Suprapubic skin (tissue), 4 donors: ENCODE measurements at places on chromosomes 3 and 15.

GRCh38 chr3:16904423-16905417, 20.0 kb downstream of the PLCL2 start:
- no peak for DNase-seq

DNA sequence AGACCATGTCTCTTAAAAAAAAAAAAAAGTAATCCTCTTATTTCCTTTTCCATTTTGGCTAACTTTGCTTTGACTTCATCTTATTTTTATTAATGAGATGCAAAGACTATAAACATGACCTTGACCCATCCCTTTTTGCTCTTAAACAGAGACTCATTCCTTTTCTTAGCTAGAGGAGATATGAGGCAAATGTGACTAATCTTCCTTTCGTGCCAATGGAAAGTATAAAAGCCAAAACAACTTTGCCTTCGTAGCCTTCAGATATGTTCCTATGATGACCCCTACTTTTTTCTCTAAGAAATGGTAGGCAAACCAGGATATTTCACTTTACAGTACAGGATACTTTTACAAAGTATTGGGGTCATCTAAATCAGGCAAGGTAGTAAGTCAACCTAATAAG, 36.9 kb upstream of the GOLGB1 start:
- no peak for DNase-seq

DNA sequence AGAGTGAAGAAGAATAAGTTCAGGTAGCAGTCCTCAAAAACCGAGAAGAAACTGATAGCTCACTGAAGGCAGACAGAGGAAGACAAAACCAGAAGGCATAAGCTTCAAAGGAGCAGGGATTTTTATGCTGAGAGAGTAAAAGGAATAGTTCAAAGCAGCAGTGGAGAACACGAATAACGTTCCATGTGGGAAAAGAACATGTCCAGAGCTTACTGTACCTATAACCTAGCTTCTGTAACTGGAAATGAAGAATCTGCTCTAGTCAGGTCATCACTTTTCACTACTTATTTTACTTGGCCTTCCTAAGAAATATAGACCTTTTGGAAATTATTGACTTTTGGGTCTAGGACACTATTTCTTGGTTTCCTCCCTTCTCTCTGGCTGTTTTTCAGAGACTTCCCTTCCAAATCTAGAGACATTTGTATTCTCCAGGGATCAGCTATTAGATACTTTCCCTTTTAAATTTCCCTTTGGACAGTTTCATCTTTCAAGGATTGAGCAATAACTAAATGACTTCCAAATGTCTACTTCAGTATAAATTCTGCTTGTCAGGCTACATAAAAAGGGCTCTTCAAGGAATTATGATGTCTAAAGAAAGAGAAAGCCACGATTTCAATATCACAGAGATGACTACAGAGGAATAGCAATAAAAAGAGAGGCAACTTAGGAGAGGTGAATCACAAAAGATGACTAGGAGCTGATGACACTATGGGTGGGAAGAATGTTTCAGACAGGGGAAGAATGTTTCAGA, 46.7 kb downstream of the UBE3A start:
- no peak for DNase-seq

DNA sequence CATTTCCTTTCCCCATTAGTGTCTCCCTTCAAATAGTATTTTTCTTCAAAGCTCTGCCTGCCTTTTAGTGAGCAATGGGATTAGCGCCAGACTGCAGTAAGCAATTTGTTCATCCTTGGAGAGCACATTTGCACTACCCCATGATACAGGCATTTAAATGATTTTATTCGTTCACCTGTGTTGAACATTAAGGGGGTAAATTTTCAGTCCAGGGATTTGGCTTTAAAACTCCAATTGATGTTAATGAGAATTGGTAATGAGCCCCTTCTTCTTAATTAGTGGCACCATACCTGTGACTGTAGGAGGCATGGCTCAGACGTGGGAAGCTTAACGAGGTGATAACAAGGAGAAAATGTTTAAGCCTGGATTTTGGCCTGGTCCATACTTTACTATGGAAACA, 161.4 kb upstream of the NANOGP8 start:
- DNase-seq: no peak

DNA sequence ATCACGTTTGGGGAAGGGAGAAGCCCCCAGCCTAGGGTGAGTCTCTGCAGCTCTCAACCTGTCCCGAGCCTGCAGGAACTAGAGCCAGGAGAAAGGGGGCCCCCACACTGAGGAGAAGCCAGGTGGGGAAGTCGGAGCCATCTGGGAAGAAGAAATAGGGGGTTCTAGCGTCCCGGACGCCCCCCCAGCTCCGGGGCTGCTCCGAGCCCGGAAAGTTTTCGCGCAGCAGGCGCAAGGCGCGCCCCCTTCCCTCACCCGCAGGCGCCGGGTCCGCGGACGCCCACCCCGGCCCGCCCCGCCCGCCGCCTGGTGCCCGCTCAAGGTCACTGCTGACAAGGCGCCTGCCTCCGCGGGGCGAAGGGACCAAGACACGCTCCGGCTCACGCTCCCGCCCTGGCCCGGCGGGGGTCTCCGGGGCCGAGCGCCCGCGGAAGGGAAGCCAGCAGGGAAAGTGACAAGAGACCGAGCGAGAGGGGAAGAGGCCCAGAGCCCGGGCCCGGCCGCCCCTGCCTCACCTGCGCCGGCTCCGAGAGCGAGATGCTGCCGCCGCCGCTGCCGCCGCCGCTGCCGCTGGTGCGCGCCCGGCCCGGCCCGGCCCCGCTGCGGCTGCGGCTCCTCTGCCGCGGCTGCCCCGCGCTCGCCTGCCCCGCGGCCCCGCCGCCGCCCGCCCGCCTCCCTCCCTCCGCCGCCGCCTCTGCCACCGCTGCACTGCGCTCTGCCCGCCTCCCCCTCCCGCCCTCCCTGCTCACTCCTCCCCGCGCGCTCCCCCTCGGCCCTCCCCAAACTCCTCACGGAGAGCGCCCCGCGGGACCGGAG, 108.4 kb upstream of the SLC6A11 start:
- no peak for DNase-seq

- DNase-seq: no peak
These were observed 4.3 kb upstream of the CCR4 start for GRCh38 chr3:32946973-32947788.

DNA sequence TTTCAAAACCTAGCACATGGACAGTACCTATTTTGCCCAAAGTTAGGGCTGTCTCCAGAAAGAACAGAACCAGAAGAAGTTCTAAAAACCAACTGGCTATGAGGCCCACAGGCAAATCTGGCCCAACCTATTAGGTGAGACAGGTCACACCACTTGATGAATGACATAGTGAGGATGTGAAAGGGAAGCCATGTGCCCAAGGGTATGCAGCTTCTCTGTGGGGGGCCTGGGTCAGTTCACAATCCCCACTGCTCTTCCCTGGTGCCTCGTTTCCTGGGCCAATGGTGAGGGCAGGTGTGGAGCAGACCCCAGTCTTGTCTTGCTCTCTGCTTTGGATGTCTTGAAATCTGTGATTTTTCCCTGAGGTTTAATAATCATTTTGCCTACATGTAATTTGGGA, 8.9 kb downstream of the INSYN1 start:
- no peak for DNase-seq

DNA sequence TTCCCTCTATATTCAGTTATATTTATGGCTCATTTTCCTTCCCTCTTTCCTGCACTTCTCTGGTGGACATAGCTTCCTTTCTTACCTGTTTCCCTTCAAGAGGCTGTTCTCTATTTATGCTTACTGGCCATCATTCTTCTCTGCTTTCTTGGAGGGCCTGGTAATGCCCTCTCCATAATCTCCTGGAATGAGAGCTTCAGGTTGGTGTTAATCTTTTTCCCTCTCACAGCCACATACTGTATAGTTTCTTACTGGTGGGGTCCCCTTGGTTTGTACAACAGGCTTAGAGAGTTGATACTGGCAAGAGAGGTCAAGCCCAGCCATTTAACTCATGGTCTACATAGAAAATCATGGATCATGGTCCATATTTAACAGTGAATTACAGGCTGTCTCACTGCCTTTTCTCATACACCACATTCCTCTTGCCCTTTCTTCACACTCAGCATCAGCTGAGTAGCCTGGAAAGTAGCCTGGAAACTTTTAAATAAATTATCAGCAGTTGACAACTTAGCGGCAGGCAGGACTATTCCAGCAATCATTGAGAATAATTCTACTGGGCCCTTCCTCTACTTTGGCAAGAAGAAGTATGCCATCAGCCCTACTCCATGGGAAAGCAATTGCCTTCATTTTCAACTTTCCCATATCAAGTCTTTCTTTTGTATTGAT, 38.0 kb upstream of the DPH6 start:
- no peak for DNase-seq

DNA sequence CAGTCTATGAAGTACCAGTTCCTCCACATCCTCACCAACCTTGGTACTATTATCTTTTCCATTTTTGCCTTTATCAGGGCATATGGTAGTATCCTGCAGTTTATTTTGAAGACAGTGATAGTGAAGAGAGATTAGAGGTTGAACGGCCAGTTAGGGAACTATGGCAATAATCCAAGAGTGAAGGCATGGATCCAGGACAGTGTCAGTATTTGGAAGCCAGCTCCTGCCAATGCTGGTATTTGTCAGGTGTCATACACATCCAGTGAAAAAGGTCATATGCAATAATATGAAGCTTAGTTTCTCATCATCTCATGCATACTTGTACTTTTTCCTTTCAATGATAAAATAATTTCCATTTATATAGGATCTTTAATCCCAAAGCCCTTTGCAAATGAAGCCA, 56.8 kb upstream of the KCNMB2 start:
- no peak for DNase-seq

DNA sequence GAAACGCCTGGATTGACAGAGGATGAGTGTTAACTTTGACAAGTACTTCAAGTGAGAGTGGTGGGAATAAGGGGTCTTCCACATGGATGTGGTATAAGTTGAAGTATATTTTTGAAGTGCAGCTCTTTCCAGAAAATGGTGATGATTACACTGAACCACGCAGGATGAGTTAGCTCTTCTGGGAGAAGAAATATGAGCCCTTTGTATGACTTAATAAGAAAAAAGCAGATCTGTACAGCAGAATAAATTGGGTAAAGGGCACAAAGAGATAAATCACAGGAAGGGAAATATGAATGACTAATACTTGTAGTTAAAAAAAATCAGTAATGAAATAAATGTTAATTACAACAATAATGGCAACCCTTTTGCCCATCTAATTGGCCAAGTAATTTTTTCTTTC, 1.3 kb downstream of the CCR3 start:
- DNase-seq: no peak

- DNase-seq: no peak
These were observed 32.1 kb upstream of the TRPM7 start for GRCh38 chr15:50718700-50719125.

DNA sequence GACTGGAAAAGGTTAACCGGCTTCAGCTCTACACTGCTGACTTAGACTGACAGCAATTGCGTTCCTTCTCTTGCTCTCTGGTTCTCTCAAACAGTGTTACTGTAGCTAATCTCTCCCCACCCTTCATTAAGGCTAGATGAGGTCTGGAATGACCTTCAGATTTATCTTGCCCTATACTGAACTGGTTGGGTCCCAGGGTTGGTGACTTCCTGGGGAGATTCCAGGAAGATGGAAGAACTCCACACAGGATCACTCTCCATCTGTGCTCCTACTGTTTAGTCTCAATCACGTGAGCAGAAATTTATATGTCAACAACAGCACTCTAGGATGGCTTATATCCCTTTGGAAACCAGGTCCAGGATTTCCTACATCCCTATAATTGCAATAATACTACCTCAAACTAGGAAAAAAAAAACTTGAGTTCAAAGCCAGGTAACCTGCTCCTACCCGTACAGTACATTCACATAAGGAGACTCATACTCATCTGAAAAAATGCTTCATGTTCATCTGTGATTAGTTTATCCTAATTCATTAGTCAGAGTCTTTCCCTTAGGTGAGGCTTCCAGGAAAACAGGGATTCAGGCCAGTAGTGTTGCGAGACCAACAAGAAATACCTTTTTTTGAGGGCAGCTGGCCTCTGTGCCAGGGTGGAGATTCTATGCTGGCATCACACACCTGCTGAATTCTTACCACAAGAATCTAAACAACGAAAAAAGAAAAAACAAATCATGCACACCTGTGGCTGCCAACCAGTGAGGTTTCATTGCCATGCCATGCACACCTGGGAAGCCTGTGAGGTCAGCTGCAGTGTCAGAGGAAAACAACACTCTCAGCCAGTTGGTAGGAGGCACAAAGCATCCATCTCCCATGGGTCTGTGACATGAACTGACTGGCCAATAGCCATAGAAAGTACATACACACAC, 297.3 kb downstream of the MECOM start:
- no peak for DNase-seq

- DNase-seq: no peak
These were observed 942 bp downstream of the ELP6 start for GRCh38 chr3:47512416-47513124.

DNA sequence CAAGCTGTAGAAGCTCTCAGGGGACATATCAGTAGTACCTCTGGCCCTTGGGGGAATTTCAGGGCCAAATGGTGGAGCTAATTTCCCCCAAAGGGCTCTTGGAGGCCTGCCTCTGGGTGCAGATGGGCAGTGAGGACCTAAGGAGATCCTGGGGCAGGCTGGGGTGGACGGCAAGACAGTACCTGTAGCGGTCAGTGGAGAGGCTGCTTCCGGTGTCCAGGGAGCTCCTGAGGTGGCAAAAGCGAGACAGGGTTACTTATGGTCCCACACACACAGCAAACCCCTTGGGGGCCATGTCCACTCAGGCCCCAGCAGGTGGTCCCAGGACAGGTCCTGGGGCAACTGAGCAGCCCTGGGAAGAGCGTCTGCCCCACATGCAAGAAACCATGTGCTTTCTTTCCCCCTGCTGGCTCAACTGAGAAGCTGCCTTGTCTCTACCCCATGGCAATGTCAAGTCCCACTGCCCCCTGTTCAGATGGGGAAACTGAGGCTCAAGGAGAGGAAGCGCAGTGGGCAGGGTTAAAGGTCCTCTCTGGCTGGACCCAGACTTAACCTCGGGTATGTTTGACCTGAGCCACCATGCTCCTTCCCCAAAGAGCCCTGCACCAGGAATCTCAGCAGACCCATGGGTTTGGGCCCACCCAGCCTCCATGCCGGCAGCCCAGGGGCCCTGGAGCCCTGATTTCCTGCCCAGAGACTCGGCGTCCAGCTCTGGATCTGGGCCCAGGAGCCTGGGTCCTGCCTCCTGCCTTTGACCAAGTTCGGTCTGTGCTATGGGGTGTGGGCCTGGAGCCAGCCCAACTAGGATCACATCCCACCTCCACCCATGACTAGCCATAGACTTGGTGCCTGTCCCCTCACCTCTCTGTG, 25.7 kb downstream of the IQSEC1 start:
- DNase-seq: no peak

GRCh38 chr3:183099838-183100204, 525 bp upstream of the MCCC1 start:
- DNase-seq: no peak
